Fibroblast of lung (primary cell): ENCODE measurements at places on chromosomes 2 and 18.
A peak's percentile ranks its signal among the peaks of the same experiment; 100 is the strongest.

GRCh38 chr2:15993232-15993610 is 52.9 kb downstream of the MYCN start:
- no peak for DNase-seq

DNA sequence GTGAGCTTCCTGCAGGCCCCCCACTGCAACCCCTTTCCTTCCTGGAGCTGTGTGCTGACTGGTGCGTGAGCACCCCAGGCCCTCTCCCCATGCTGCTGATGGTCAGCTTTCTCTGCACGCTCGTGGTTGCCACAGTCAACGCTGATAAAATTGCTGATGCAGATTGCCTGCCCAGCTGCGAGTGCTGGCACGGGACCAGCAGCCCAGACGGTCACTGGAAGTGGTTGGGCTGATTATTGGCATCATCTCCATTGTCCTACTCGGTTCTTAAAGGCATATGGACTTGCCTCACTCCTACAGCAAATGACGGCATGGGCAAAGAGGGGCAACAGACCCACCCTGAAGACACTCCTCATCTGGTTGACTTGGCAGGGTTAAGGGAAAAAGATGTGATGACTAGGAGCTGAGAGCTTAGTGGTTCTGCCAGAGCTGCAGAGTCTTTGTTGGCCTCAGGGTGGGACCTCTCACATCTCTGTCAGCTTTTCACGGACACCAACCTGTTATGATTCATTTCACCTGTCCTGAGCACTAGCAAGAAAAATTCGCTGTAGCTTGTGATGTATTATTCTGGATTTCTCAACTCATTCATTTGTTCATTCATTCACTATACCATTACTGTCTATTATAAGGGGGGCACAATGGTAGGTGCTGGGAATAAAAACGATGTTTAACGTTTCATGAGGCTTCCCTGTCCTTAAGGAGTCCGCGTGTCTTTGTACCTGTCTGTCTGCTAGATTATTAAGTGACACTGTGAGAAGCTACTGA is 38.4 kb downstream of the PAX8 start:
- peak; percentile 98 for DNase-seq

DNA sequence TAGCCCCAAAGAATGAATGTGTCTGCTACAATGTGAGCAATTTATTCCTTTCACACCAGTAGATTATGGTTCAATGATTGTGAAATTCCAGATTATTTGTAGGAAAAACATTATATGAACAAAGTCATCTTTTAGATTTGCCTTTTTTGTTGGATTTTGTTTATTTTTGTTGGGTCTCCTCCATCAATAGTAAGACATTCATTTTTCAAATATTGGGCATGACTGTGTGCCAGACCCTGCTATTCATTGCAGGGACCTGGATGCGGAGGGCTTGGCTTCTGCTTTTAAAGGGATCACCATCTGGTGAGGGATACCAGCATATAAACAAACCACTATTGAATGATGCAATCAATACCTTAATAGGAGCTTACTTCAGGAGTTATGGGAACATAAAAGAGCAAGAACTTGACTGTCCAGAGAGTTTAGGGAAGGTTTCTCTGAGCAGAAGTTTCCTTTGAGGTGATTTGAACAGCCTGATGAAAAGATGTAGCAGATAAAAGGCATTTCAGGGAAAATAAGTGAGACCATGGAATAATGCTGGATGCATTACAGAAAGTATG is 486.7 kb downstream of the EPHA4 start:
- DNase-seq: peak; percentile 59

GRCh38 chr2:2222931-2223330 is 108.1 kb downstream of the MYT1L start:
- peak; percentile 39 for DNase-seq

DNA sequence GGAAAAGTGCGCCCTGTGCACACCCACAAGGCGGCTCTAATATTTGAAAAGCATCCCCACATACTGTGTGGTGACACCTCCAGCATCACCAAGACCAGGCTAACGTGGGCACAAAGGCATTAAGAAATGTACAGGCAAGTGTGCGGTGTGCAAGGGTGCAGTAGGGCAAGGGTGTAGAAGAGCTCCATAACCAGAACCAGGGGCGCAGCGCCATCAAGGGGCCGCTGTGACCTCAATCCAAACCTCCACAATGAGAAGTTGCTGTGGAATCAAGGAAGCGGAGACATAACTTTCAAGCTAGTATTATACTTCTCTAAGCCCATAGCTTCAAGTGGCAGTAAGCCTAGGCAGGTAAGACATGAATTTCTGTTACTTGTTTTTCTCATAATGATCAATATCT is 13.0 kb downstream of the L3MBTL4 start:
- no peak for DNase-seq

DNA sequence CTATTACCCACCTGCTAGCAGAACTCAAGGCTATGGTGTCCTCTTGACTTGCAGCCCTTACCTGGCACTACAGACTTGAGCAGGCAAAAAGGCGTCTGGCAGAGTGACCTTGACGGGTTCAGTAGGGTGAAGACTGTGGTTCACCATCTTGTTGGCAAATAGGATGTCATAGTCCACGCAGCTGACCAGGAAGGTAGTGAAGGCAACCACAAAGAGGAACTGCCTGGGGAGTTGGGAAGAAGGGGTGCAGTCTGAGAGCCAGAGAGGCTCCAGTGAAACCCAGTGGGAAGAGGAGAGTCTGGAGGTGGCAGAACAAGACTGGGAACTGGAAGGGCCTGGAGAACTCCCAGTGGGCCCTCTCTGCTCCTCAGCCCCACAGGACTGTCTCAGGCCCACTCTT is 4.1 kb downstream of the ATG9A start:
- DNase-seq: no peak

DNA sequence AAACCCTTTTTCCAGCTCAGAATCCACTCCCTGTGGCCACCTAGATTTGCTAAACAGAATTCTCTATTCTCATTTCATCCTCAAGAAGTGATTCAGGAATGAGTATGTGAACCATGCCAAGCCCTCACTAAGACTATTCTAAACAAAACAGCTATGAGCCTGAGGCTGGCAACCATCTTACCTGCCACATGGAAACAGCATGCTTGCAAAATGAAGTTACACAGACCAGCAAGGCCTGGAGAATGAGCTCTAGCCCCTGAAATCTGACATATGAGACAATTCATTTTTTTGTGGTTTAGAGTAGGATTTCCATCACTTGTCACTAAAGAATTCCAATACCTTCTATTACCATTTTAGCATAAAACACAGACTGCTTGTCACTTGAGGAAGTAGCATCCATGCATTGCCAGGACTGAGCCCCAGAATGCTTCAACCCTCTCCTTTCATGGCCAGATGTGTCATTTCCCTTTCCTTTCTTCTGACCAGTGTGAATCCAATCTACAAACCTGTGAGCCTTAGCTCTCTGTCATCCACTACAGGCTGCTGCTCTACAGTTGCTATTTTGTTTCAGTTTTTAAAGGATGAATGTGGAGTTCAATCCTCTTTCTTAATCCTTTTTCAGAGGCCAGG is 744.3 kb upstream of the ACVR2A start:
- peak; percentile 90 for DNase-seq

GRCh38 chr2:36459725-36460137 is 104.2 kb downstream of the CRIM1 start:
- DNase-seq: peak; percentile 63

DNA sequence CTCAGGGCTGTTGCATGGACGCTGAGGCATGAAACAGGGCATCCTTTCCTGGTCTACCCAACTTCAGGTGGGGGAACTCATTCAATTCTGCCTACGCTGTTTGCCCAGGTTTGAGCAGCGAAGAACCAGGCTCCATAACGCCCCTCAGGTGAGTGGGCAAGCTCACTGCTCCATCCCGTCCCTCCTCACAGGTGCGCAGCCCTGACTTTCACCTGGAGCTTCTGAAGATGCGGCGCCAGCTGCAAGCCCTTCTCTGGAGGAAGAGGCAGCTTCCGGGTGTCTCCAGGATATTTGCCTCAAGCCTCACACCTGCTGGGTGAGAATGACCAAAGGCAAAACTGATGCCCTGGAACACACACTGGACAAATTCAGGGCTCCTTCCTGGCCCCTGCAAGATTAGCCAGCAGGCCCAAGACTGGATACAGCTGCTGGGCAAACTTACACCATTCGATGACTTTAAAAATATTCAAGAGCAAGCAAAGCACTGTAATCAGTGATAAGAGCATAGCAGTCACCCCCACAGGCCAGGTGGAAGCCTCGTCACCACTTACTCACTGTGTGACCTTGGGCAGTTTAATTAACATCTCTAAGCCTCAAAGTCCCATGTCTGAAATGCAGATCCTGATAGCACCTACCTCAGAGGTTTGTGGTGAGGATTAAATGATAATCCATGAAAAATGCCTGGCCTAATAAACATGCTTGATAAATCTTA is 97.7 kb downstream of the GYPC start:
- no peak for DNase-seq

DNA sequence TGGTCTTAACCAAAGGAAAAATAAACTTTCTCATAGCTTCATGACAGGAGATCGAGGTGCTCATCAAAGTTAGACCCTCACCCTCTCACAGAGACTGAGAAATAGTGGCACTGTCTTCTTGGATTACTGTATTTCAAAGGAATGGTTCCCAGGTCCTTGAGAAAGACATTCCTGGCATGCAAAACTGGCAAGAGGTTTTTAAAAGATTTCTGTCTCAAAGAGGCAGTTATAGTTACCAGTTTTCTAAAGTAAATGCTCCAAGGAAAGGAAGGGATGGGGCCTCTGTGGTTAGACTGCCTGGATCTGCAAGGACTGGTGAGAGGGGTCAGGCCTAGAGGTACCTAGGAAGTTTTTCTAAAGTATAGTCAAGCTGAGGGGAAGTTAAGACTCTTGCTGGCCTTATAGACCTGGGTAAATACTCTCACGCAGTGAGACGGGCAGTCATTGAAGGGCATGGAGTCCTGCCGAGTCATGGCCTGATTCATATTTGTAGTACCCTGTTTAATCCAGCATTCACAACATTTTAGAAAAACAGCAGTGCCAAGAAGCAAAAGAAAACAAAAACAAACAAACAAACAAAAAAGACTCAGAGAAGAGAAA is 226.1 kb downstream of the DOK6 start:
- no peak for DNase-seq

GRCh38 chr2:20744366-20745335 is 77.7 kb downstream of the GDF7 start:
- no peak for DNase-seq

DNA sequence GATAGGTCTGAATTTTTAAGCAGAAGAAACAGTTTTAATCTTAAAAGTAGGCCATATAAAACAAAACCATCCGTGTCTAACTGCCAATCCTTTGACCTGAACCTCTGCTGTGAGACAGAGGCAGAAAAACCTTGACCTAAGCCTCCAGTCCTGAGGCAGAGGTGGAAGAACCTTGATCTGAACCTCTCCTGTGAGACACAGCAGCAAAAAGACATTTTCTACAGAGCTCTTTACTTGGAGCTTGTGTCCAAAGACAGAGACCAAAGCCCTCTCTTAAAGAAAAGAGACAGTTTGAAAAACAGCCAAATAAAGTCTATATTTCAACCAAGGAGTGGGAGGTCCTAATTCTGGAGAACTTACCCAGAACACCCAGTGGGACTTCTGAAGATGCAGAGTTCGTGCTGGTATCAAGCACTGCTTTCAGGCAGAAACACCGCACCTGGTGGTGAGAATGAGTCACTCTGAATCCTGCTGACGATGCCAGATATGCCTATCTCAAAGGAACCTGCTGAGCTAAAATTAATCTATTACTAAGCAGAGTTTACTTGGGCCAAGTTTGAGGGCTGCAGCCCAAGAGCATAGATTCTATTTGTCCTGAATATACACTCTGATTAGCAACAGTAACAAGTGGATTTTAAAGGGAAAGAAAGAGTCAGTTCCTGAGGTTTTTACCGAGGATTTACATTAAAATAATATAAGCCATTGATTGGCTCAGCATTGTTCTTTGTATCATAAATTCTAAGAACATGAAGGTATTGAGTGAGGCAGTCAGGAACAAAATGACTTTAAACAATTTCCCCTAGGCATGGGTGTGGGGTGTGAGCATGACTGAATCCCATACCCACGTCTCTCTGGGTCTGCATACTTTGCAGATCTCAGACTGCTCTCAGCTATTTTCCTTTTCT is 806.4 kb downstream of the TRIB2 start:
- no peak for DNase-seq

DNA sequence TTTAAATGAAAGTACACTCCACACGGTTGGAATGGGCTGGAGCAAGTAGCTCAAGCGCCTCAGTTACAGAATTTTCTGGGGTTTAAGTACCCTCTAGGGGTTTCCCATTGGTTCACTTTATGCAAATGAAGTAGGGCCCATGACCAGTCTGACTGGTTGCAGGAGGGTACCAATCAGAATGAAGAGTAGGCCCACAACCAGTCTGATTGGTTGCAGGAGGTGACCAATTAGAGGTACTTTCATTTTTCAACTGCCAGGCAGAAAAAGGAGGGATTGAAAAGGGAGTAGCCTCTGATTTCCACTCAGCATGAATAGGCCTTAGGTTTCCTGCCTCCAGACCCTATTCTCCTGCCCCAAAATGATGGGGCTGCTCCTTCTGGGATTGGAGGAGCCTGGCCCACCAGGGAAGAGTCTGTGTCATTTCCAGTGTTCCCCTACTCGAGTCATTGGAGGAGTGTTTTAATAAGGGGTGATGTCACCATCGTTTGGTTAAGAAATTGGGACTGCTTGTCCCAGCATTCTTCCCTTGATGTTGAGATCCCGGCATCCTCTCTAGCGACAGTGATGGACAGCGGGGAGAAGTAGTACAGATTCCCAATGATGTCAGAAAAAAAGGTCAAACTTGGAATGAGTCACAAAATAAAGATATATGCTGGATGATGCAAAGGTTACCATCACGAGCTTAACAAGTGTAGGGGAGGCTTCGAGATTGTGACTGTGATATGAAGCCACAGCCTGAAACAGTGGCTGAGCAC is 210.4 kb downstream of the SH3BP4 start:
- peak; percentile 4 for DNase-seq

- no peak for DNase-seq
These were observed 58.0 kb downstream of the SLC40A1 start for GRCh38 chr2:189522435-189523151.

- DNase-seq: no peak
These were observed 332.2 kb downstream of the DYSF start for GRCh38 chr2:71785516-71785981.

GRCh38 chr2:159737292-159737916 is 25.1 kb downstream of the MARCHF7 start:
- DNase-seq: no peak

DNA sequence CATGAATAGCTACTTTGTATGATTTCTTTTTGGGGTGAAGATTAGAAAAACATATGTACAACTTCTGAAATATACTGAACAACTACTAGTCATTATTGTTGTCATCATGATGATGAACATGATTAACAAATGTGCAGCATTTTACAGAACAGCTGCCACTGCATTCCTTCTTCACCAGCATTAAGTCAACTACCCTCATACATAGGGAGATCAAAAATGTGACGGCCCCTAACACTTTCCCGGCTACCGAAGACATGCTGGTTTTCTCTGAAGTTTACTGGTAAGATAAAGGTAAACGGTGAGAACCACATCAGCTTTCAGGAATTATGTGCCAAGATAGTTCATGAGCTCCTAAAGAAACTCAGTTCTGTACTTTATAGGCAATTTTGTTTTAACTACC is 121.0 kb upstream of the LRATD1 start:
- DNase-seq: no peak

GRCh38 chr2:37790019-37790418 is 118.6 kb upstream of the CDC42EP3 start:
- DNase-seq: no peak
